COR-L47 (cell line): ENCODE measurements at places on chromosomes 5 and 9.
A peak's percentile ranks its signal among the peaks of the same experiment; 100 is the strongest.

GRCh38 chr5:132456987-132457361 is 33.6 kb downstream of the IRF1 start:
- DNase-seq = no peak

GRCh38 chr5:118806571-118806970 is 181.8 kb downstream of the DTWD2 start:
- DNase-seq = no peak

GRCh38 chr9:125238915-125239446 is 2.2 kb downstream of the HSPA5 start:
- DNase-seq = no peak

GRCh38 chr5:137401946-137402345 is 97.2 kb downstream of the SPOCK1 start:
- no peak for DNase-seq

DNA sequence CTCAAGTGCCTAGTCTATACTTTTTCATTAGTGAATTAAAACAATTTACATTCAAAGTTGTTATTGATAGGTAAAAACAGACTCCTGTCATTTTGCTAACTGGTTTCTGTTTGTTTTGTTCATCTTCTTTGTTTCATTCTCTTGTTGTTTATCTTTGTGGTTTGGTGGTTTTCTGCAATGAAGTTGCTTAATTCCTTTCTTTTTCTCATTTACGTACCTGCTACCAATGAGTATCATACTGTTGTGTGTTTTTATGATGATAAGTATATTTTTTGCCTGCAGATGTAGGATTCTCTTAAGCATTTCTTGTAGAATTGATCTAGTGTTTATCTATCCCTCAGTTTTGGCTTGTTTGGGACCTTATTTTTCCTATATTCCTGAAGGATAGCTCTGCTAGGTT is 2230.0 kb downstream of the MAT2B start:
- no peak for DNase-seq

DNA sequence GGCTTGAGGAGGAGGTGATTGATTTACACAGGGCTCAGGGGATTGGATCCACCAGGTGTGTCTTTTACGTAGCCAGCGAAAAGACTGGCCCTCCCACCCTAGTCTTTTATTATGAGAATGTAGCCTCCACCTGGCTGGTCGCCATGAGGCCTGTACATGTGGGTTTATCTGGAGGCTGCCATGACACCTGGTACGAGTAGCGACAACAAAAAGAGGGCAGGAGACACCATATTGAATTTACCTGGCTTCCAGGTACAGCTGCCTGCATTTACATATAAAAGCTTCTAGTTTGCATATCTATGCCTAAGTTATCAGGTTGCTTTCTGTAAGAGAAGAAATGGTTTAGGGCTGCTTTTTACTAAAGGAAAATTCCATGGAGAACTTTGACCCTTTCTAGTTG is 1173.7 kb upstream of the SEMA6A start:
- no peak for DNase-seq

DNA sequence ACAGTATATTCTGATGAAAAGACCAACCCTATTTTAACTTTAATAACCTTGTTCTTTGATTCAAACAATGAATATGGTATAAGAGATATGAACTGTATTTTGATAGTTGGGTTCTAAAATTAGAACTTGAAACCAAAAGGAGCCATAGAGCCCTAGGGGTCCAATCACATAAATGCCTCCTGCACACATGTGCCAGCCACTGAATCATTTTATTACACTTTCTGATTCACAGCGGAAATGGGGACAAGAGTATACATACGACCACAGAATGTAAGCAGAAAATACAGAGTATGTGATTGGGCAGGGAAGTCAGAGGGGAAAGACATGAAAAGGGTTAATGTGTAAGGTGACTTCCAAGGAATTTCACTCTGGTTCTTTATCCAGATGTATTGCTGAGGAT is 1000.2 kb downstream of the NR2F1-AS1 start:
- no peak for DNase-seq

- no peak for DNase-seq
Observed at GRCh38 chr9:35431467-35431866, 58.4 kb upstream of the RUSC2 start.

DNA sequence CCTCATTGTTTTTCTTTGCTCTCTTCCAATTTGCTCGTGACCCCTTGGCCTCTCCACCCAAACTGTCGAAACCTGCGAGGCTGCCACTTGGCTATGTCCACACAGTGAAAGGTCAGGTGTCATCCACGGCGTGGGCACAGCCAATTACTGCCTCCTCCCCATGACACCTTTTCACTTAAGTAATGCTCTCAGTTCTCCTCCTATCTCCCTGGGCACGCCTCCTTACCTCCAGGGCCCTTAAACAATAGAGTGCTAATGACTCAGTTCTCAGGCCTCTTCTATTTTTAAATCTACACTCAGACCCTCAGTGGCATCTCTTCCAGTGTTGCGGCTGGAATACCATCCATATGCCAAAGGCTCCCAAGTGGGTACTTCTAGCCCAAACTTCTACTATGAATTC is 256.8 kb downstream of the ROR2 start:
- no peak for DNase-seq

DNA sequence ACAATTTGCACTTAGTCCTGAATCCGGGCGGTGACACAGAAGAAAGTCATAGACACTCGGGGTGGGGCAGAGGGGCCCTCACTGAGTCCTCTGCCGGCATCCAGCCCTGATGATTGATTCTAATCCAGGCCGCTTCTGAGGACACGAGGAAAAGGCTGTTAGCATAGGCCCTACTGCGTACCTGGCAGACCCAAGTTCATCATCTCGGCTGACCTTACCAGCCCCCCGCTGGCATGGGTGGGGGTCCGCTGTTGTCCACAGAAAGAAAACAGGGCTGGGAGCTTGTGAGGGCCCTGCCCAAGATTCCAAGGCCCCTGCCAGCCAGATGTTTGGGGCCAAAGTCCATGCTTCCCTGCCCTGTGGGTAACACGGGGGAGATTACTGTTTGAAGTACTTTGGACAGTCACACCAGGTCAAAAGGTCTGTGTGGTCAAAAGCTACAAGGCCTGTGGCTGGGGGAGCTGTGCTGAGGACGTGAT is 24.5 kb downstream of the ERGIC1 start:
- no peak for DNase-seq

- DNase-seq = peak; percentile 30
Observed at GRCh38 chr5:74149395-74149794, 491.1 kb downstream of the ENC1 start.

GRCh38 chr5:125412561-125413495 is 666.4 kb upstream of the ZNF608 start:
- DNase-seq = peak; percentile 81

DNA sequence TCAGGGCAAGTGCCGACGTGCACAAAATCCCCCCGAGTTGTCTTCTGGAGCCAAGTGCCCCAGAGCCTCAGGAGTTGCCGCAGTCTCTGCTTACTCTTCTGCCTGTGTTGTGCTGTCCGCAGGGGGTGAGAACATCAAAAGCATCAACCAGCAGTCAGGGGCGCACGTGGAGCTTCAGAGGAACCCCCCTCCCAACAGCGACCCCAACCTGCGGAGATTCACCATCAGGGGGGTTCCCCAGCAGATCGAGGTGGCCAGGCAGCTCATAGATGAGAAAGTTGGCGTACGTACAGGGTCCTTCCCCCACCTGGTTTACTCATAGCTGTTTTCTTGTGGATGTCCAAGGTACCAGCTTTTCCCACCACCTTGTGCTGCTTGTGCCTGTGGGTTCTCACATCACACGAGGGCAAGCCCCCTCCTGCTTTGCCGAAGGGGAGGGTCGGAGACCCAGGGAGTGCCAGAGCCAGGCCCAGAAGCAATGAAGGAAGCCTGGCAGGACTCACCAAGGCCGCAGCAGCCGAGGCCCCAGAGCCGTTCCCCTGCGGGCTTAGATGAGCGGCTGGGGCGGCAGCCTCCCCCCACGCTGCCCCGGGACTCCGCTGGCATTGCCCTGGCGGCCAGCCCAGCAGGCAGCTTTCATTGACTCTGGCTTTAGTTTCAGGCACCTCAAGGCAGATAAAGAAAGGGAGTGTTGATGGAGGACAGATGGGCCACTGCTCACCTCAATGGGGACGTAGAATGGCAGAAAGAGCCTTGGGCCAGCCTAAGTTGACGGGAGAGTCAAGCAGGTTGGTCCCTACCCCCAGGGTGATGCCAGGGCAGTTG is 33.7 kb upstream of the PRDM12 start:
- no peak for DNase-seq

DNA sequence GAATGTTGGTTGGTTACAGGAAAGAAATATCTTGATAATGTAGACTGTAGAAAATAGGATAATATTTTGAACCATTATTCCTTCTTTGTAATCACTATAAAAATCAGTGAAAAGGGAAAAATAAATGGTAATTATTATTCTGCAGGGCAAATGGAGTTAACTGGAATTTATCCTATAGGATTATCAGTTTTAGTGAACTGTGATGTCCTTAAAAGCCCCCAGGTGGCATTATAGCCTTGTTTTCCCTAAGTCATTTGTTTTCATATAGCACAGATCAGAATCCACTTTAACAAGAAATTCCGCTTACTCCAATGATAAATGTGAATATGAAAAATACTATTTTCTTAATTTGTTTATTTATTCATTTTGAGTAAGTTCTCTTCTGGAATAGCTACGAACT is 26.2 kb upstream of the WDR41 start:
- peak; percentile 34 for DNase-seq

DNA sequence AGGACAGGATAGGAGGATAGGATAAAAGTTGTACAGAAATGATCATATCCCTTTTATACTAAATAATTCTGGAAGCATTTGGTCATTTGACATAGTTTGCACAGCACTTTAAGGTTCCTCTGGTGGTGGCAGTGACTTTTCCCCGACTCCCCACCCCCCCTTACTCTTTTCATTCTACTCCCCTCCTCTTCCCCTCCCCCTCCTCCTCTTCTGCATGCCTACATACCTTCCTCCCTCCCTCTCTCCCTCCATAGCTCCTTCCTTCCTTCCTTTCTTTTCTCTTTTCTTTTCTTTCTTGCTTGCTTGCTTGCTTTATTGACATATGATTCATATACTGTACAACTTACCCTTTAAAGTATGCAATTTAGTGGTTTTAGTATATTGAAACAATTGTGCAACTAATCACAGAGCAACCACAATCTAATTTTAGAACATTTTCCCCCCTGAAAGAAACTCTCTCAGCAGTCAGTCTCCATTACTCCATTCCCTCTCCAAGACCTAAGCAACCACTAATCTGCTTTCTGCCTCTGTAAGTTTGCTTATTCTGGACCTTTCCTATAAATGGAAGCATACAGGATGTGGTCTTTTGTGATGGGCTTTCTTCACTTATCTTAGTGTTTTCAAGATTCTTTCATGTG is 159.0 kb downstream of the HACD4 start:
- DNase-seq = no peak

DNA sequence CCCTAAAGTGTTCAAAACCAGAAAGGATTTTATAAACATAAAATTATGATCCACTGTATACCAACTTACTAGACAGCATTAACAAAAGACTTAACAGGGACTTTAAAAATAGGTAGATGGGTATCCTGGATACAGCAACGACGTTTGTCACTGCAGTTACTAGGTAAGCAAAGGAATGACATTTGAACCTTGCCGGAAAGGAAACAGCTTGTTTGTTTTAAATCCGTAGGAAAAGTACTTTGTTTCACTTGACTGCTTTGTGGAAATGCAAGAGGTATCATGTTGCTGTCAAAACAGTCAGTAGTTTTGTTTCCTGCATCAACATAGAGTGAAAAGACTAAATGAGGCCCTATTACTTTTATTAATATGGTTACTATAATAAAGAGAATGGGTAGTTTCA is 122.9 kb downstream of the CDC42SE2 start:
- peak; percentile 22 for DNase-seq

DNA sequence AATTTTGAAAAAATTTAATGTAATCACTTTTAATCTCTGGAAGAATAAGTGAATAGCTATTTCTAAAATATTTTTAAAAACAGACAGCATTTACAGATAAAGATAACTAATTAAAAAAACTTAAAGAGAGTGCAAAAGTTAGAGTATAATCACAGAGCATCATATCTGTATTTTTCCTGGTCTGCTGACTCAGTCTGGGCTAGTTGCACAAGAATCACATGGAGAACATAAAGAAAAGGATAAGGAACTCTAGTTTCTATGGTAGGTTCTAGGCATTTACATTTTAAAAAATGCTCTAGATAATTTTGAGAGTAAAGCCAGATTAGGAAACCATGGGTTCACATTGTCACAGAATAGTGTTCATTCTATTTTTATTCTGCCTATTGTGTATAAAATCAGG is 347.4 kb downstream of the PSAT1 start:
- DNase-seq = no peak

DNA sequence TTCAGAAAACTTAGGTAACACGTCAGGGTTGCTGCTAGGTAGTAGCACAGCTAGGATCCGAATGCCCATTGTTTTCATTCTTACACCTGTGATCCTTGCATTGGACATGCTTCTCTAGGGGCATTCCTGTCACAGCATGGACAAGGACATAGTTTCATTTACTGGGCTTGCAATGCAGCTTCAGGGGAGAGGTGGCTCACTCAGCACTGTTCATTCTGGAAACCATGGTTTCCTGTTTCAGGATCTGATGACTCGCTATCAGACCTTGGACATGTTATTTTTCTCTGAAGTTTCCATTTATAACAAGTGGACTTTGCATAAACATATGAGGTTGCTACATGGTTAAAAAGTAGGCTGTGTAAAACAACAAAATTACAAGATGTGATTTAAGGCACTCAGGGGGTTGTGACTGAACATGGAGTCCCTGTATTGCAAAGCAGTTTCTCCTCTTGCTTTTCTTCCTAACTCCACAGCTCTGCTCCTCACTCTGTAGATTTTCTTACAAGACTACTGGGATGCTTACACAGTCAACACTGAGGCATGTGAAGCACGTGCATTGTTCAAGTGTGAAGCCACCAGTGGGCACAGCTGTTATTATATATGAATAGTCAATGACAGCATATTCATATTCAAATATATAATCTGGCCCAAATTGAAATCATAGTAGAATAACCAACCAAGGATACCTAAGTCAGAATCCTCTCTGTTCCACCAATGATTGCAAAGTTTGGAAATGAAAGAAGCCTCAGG is 66.1 kb upstream of the STK32A start:
- no peak for DNase-seq

DNA sequence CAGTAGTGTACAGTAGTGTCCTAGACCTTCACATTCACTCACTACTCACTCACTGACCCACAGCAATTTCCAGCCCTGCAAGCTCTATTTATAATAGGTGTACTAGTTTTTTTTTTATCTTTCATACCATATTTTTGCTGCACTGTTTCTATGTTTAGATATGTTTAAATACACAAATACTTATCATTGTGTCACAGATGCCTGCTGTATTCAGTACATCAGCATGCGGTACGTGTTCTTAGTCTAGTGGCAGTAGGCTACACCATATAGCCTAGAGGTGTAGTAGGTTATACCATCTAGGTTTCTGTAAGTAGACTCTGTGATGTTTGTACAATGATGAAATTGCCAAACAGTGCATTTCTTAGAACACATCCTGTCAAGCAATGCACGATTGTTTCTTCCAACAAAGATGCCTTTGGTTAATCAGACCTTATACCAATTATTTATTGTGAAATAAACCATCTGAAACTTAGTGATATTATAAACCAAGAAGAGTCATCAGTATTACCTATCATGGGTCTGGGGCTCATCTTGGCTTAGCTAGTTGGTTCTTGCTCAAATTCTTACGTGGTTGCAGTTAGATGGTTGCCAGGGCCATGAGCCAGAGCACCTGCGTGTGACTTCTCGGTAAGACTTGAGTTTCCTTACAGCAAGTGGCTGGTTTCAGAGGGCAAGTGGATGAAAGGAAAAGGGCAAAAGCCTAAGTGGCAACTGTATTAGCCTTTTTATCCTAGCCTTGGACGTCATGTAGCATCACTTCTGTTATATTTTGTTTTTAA is 41.1 kb downstream of the ERBIN start:
- no peak for DNase-seq
